ENCODE measurements at places on chromosomes 16 and 17.

DNA sequence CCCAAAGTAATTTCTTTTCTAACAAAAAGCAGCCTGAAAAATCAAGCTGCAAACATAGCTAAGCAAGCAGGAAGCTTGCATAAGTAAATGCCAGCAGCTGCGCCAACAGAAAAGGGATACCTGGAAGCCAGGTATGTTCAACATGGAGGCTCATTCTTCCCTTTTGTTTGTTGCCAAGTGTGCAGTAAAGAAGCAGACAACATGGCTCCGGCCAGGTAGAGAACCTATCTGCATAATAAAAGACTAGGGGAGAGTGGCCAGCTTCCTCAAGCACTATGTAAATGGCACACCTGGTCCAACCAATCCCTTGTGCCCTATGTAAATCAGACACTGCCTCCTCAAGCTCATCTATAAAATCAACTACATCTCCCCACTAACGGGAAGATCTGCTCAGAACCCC, 1407.0 kb downstream of the CDH11 start:
- DNase-seq = no peak

- no peak for DNase-seq
Observed at GRCh38 chr16:20903899-20904506, 3.4 kb downstream of the LYRM1 start.

GRCh38 chr17:37673386-37673785, 30.1 kb upstream of the DDX52 start:
- no peak for DNase-seq

DNA sequence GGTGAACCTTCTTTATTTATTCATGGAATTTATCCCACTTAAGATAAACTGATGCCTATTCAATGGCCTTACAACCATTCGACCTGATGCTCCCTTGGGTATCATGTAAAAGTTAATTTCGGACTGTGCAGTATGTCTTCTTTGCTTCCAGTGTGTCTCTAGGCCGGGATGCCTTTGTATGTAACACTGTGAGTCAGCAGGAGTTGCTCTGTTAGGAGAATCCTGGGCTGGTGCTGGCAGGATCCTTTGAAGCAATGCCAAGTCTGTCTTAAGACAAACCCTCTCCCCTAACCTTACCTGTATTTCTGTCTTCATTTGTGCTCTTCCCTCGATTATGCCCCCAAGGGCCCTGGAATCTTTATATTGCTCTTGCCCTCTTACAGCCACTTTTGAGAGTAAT, 37.9 kb upstream of the ABCA8 start:
- DNase-seq = no peak

DNA sequence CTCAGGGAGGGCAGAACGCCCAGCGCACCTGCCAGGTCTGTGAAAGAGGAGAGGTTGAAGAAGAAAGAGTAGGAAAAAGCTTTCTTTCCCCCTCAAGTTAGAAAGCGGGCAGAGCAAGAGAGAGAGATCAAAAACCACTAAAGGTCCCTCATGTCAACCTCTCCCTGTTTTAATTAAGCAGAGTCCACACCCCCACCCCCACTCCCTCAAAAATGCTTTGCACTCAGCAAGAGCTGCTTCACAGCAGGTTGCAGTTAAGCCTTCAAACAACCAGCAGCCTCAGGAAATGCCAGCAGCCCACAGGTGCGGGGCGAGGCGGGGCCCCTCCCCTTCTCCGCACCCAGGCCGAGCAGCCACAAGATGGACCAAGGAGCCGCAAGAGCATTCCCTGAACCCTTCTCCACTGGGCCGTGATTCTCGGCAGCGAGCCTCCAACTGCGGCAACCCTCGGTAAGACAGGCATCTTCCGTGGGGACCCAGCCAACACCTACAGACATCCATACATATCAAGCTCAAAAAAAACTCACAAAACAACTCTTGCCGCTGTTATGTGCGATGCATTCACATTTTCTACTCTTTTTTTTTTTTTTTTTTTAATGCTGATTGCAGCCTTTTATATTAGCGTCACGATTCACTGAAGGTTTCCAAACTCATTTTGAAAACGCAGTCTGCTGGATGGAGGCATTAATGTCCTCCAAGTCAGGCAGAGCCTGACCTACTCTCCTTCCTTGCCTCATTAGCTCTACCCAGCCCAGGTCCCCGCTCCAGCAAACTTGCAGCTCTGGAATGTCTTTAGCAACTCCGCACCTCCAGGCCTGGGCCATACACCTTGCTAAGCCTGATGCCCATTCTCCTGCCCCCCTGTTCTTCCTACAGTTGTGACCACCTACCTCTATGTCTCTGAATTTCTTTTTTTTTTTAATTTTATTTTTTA, 66.1 kb downstream of the AXIN2 start:
- no peak for DNase-seq

DNA sequence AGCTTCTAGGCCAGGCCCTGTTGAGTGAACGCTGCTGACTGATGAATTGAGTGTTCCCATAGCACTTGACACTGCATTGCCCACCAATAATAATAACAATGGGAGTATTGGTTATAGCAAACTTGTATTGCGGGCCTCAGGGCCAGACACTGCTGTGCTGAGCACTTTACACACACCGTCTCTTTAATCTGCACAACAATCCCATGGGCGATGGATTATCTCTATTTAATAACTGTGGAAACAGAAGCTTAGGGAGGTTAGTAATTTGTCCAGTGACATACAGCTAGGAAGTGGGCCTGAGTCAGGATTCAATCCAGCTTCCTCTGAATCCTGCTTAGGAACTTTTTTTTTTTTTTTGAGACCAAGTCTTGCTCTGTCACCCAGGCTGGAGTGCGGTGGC, 11.2 kb downstream of the ARHGAP23 start:
- DNase-seq = no peak

DNA sequence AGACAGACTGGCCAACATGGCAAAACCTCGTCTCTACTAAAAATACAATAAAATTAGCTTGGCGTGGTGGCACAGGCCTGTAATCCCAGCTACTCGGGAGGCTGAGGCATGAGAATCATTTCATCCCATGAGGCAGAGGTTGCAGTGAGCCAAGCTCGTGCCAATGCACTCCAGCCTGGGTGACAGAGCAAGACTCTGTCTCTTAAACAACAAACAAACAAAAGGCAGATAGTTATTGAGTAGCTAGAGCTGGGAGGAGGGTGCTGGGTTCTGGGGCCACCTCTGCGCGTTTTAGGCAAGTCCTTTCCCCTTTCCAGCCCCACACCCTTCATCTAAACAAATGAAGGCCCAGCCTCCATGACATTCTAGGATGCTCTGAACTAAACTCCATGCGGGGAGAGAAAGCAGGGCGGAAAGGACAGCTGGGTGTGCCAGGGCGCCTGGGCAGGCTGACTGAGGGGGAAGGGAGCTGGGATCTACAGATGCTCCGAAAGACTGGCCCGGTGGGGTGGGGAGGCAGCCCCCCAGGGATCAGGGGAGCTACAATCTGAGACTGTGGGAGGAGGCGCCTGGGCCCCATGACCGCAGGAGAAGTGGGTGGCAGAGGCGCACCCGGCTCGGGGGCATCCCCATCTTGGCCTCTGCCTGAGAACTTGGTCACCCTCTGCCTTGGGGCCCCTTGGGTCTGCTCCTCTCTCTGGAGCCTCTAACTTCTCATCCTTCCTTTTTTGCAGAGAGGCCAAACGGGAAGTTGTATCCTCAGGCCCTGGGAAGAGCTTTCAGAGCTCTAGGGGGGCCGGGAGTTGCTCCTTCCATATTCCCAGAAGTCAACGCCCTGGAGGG, 910 bp downstream of the ITGAL start:
- DNase-seq = no peak

DNA sequence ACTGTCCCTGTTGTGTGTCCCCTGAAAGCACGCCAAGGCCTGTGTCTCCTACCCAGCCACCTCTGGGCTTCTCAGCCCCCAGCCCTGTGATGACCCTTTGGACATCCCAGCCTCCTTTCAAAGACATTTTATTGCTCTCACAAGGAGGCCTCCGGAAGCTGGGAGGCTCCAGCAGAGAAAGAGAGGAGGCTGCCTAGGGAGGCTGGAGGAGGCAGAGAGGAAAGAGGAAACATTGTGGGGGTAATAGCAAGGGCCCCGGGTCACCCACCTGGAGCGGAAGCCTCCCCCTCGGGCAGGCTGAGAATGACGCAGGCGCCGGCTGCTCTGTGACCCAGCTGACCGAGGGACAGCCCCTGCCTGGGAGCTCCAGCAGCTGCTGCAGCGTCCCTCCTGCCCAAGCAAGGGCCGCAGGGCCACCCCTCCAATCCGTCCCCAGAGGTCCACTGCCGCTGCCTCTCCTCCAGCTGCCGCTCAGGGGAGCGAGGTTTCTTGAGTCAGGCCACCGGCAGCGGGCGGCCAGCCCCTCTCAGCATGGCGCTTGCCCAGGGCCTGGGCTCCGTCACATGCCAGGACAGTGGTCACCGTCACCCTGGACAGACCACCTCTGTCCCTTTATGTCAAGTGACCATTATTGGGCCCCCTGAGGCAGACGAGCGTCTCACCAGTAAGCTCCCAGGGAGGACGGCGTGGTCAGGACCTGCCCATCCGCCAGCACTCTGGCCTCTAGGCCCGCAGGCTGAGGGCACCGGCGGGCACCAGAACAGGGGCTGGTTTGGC, 29.3 kb downstream of the ACTG1 start:
- DNase-seq = no peak

- no peak for DNase-seq
Observed at GRCh38 chr17:2023256-2023655, 1.9 kb downstream of the RTN4RL1 start.

GRCh38 chr17:40548982-40549685, 16.1 kb downstream of the CCR7 start:
- peak; percentile 56 for DNase-seq

DNA sequence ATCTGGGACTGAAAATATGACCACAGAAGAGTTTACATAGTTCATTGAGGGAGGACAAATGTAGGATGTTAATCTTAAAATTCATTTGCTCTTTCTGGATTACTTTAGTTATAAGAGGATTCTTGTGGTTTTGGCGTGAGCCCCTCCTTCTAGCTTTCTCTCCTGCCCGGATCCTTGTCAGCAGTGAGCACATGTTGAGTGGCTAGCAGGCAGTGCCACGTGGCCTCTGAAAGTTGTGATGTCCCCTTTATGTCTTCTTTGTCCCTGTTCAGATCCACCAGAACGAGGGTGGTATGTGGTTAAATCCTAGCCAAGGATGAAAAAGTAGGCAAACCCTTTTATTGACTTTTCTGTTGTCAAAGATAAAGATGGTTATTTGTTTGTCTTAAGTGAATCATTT, 83.8 kb downstream of the GNAO1 start:
- no peak for DNase-seq

DNA sequence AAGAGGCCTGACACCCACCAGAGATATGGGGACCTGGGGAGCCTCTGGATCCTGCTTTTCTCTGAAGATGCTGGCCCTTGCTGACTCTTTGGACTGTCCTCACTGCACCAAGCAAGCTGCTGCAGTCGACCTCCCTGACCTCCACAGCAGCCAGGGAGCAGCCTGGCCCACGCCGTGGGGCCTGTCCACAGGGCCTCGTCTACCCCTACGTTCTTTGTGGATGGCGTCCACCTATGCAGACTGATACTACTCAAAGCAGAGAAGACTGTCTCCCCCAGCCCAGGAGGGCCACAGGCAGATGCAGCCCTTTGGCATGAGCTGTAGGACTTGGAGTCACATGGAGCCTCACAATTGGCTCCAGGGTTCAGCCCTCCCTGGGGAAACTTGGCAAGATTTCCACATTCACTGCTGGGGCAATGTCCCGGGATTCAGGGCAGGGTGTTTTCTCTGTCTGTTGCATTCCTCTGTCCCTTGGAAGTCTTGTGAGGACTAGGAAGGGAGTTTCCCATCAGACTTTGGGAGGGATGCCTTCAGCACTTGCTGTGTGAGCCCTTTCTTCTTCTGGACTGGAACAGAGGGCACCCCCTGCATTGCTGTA, 152.2 kb downstream of the NTN1 start:
- no peak for DNase-seq

GRCh38 chr16:26672206-26672605, 394.5 kb upstream of the C16orf82 start:
- DNase-seq = peak; percentile 82

DNA sequence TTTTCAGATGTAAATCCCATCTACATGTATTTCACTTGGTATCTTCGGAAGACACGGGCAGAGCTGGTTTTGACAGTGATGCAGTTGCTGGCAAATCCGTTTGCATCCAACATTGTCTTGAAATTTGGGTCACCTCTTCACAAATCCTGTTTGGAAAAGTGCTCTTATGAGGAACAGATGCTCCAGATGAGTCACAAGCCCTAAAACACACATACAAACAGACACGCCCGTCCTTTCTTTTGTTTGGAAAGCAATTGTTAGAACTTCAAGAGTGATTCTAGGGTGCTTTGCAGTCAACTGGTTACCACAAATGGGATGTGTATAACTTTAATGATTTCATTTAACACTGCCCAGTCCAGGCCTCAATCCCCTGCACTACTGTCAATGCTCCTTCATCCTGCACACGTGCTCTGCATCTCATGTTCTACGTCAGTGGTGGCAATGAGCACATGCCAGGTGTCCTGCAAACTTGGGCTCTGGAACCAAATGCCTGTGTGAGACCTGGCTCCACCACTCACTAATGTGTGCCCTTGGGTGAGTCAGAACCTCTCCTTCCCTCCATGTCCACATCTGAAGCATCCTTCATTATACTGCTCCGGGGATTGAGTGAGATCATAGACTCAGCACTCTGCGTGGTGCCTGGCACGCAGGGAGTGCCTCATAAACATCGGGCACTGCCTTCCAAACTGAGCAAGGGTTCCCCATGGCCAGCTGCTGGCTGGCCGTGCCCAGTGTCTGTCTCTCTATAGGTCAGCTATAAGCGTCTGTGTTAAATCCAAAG, 19.3 kb upstream of the FOXF1 start:
- DNase-seq = no peak

GRCh38 chr17:64183815-64184214, 53.9 kb upstream of the ERN1 start:
- DNase-seq = no peak

GRCh38 chr17:80191865-80192661, 22.2 kb downstream of the CARD14 start:
- no peak for DNase-seq

- DNase-seq = no peak
Observed at GRCh38 chr17:50256826-50257618, 17.2 kb upstream of the TMEM92 start.

DNA sequence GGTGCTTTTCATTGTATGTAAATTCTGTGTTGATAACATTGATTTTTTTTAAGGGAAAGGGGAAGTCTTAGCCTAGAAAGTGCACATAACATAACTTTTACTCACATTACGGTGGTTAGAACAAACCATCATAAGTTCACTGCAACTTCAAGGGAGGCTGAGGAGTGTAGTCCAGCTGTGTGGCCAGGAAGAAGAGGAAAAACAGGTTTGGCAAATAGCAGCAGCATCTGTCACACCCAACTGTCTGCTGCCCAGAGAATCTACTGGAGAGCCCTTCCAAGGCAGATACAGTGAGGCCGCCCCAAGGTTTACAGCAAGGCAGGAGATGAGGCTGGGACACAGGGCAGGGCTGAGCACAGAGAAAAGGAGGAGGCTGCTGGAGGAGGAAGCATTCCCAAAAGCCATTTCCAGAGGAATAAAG, 60.6 kb downstream of the AIPL1 start:
- DNase-seq = no peak

DNA sequence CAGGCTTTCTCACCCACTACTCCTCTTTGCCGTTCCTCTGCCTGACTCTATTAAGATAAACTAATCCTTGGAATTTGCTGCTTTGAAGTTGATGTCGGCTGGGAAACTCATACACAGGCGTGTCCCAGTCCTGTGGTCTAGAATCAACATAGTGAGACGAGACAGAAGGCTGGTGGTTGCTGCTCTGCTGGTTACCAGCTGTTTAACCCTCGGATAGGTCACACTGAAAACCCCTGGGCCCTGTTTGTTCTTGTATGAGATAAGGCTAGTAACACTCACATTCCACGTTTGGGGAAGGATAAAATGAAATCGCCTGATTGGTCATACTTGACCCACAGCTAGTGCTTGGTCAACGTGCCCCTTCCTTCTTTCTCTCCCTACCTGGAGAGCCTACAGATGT, 517.0 kb downstream of the CDH13 start:
- DNase-seq = no peak

- DNase-seq = no peak
Observed at GRCh38 chr17:60443713-60444112, 21.4 kb downstream of the CHCT1 start.

All from NCI-H1436 treated with DMSO at 0.1 percent for 48 hours (cell line).